Omental fat pad (tissue), 4 donors: ENCODE measurements at places on chromosomes 1 and 21. TPM values are rescaled to one million over a fixed set of nuclear protein-coding genes. Genes with fewer than 3 reads are reported as not detected.

DNA sequence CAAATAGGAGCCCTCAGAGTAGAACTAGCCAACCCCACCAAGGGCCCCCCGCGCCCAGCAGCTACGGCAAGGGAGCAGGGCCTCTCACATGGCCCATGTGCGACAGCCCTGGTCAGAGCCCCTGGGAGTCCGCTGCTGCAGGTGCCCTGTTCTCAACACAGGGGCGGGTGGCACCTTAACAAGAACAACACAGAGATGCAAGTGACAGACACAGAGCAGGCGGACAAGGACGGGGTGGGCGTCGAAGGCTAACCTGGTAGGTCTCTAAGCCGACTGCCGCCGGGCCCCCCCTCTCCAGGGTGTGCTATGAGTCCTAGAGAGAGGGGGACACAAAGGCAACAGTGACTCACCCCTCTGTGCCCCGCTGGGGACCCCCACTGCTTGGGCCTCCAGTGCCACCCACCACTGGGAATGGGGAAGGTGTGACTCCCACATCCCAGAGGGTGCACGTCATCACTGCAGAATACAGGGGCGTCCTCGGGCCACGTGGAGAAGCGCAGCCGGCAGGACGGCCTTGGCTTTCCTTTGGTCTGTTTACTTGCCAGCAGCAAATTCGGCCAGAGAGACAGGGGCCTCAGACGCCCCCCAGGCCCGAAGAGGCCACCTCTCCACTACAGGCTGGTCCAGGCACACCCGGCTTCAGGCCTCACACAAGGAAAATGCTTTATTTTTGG is 44.8 kb downstream of the PRDM15 start:
- DNase-seq: no peak

- DNase-seq: no peak
These were observed 29.0 kb downstream of the HIVEP3 start for GRCh38 chr1:41889506-41890414.

DNA sequence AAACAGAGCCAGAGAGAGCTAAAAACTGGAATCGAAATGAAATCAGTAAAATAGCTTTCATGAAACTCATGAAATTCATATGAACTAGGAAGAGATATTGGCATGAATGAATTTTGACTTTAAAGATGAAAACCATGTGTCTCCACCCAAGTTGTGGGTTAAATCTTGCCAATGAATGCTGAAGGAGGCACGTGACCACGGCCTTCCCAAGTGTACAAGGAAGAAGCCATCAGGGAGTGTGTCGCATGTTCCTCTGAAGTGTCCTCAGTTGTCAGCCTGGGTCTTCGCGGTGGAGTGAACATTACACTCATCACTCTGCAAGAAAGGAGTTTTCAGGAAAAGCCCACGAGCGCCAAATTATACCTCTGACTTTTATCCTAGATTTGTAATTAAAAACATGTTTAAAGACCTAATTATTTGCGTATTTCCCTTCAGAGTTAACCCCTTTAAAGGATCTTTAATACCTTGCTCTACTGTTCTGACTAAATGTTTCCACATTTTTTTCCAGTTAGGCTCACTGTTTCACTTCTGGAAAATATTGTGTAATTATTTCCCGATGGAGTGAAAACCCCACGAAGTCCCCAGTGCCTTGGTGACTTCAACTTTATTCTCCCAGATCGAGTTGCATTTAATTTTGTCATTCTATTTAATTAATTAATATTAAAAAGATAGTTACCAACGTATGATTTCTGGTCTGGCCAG is 118.3 kb downstream of the DHRS3 start:
- DNase-seq: no peak

GRCh38 chr1:95033843-95034242 is 38.9 kb downstream of the ALG14 start:
- DNase-seq: no peak

DNA sequence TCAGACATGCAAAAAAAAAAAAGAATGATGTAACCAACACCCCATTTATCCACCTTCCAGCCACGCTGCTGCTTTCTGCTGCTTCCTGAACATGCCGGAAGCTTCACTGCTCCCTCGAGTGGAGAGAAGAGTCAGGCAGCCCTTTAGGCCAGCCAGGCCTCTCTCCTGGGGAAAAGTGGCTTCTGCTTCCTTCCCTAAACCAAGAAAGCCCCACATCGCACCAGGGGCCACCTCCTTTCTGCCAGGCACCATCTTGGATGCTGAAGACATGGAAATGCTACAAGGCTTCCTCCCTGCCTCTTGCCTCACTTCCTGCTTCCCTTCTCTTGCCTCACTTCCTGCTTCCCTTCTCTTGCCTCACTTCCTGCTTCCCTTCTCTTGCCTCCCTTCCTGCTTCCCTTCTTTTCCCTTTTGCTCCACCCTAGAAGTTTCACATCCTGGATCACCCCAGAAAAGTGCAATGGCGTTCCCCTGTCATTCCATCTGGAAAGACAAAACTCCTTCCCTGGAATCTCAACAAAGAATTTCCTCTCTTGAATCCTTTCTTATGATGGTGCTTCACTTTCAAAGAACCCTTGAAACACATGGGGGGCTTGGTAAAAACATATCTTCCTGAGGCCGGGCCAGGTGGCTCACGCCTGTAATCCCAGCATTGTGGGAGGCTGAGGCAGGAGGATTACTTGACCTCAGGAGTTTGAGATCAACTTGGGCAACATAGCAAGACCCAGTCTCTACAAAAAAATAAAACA is 18.7 kb downstream of the TNFRSF8 start:
- DNase-seq: no peak

DNA sequence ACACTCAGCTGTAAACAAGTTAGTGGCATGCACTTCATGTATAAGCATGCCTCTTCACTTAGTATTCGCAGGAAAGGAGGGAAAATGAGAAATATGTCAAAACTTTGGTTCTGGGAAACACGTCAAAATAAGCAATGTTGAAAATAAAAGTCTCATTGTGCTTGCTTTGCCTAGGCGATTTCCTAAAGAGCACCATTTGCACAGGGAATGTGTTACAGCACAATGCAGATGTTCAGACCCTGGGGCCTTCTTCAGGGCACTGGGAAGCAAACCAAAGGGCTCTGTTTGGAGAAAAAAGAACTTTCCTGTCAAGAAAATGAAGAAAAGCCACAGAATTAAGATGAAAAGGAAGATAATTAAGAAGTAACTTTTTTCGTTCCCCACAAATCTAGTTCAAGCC is 98.6 kb upstream of the PLD5 start:
- no peak for DNase-seq

DNA sequence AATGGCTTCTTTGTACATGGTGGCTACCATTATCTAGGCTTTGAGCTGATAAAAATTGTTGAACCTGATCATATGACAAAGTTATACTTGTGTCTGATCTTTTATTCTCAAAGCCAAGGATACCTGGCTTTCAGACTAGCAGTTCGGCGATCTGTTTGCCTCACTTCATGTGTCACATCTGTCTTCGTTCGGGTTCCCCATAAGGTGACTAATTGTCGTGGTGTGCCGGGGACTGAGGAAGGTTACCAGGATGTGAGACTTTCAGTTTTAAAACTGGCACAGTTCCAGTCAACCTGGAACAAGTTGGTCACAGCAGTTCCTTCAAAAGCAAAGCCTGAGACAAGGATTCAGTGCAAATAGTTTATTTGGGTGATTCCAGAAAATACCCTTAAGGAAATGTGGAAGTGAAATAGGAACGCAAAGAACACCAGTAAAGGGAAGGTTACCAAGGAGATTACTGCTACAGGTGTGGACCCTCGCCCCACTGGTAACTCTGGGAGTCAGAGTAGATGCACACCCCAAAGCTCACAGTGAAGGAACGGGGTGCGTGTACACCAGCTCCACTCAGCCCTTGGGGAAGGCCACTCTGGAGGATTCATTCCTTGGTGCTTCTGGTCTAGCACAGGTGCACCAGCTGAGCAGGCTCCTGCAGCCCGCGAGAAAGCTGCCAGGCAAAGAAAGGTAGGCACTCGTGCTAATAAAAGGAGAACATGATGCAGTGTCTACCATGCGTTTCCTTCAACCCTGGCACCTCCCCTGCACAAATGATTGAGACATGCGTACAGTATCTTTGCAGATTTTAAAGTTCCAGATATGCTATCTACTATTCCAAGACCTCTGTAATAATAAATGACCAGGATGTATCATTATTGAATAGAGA is 69.0 kb downstream of the VWA5B1 start:
- no peak for DNase-seq

DNA sequence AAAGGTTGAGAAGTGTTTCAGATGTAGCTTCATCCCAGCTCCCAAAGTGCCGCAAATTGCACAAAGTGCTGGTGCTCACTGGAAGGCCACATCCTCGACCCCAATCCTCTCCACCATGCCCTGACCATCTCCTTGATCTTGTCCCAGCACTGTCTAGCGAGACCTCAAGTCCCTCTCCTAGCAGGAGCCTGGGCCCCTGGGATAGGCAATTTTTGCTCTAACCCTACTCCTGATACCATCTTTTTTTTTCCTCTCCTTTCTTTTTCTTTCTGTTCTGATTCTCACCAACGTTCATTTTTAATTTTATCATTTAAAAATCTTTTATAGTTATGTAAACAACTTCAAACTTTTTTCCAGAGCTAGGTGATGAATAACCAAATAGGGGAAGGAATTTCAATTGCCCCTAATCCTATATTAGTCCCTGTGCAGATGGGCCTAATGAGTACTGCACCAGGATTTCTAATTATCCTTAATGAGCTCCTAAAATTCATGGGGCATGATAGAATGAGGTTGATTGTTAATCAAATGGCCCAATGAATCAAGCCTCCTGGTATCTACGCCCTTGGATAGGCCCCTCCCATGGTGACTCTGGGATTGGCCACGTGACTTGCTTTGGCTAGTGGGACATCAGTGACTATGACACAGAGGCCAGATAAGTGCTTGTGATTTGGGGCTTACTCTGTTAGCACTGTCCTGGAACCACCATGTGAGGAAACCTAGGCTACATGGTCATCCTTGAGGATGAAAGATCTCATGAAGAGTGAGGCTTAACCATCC is 41.5 kb upstream of the TENT5B start:
- DNase-seq: no peak

DNA sequence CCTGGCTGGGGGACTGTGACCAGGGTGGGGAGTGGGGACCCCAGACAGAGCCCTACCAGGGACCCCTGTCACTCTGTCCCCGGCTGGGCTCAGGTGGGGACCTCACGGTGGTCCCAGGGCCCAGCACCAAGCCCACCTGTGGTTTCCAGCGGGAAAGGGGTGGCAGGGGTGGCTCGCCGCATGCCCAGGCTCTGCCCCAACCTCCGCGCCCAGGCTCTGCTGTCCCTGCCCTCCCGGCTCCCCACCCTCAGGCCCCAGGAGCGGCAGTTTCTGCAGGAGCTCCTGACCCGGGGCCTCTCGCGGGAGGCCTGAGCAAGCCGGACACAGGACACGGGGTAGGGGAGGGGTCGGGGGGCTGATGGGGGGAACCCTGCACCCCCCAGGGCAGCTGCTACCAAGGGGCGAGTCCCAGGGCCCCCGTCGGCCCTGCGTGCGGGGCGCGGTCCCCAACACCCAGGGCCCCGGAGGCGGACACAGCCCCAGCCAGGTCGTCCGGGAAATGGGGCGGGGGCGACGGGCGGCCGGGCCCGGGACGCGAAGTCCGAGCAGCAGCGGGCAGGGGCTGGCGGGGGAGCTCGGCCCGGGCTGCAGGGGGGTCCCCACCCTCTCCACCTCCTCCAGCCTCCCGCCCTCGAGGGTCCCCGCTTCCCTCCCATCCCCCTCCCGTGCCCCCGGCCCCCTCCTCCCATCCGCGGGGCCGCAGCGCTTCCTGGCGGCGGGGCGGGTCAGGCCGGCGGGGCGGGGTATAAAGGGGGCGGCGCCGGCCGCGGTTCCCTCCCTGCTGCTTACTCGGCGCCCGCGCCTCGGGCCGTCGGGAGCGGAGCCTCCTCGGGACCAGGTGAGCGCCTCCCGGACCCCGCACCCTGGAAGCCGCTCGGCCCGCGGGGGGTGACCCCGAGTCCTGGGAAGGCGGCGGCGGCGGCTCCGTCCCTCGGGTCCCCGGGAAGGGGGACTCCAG is at the start of gene COL6A2:
COL6A2 (plus strand) TSS at position 777 of the 958 bp plus-strand sequence.
- peak; percentile 28 for DNase-seq

DNA sequence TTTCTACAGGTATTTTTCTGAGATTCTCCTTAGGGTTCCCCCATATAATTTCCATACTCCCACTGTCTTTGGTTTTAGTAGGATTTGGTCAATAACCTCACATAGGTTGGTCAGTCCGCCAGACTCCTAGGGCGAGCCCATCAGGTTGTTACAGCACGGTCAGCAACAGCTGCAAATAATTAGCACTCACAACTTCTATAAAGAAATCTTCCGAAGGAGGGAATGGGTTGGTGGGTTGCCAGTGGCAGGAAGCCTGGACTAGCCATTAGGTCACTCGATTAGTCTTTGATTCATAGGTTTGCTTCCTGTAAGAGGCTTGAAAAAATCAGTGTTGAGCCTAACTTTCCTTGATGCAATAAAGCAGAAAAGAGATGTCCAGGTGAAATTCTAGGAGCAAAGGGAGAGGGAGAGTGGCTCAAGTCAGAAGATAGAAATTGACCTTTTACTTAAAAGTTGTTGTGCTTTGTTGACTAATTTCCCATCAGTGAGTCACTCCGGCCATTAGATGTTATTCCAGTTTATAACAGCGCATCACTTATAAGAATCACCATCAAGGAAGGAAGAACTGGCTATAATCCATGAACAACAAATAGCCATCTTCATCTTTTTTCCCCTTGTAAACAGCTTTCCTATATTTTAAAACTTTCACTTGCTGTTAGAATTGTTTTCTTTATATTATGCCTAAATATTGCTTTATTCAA is 88.3 kb downstream of the TPR start:
- DNase-seq: no peak

GRCh38 chr1:43526002-43526401 is 4.7 kb upstream of the PTPRF start:
- no peak for DNase-seq

DNA sequence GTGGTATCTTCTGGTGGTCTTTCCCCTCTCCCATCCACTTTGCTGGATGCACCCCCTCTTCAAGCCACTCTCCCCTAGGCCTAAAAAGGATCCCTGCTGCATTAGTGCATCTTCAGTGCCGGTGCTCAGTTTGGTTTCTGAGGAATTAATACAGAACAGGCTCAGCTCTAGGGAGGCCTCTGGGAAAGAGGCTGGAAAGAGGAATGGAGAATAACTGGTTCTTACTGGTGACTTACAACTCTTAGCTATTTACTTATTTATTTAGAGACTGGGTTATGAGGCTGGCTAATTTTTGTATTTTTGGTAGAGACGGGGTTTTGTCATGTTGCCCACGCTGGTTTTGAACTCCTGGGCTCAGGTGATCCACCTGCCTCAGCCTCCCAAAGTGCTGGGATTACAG is 19.0 kb downstream of the MFN2 start:
- no peak for DNase-seq

DNA sequence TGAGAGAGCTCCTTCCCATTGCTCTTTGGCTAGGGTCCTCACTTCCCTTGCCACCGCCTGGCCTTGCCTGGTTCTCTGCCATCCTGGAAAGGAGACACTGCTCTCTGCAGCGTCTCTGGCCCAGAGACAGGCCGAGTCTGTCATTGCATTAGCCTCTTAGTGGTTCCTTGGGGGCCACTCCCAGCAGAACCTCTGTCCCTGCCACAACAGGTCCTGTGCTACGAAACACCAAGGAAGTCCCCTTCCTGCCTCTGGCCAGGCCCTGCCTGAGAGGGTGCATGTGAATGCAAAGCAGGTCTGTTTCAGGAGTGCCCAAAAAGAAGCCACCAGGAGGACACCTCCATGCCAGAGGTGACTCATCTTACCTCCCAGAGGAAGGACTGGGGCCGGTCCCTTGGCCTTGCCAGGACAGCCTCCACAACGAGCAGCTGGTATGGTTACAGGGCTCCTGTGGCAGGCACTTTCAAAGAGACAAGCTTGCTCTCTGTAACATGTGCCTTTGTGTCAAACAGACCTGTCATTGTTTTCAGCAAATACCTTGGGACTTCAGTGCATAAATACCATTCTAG is 59.6 kb downstream of the VPS26C start:
- DNase-seq: no peak

Gene GJA4
- total RNA-seq: 101 TPM

Gene ADGRL2
- 50.7 TPM for total RNA-seq
